PC-9 (cell line): ENCODE measurements at places on chromosomes 12 and 14. TPM values are rescaled to one million over a fixed set of nuclear protein-coding genes. Genes with fewer than 3 reads are reported as not detected.

DNA sequence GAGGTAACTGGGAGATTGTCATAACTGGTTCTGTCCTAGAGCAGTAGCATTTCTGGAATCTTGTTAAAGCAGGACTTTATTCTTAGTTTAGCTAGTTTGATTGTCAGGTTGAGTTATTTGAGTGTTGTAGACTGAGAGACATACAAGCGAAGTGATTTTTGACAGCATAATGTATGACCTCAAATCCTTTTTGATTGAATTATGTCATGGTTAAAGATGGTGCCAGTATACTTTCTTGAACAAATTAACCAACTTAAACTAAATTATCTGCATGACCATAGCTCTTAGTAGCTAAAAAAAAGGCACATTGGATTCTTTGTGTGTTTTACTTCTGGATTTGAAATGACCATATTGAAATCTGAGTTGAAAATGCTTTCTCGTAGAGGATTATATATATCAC, 626.6 kb downstream of the TMTC2 start:
- DNase-seq = no peak

The TMEM119 gene
- not detected in 2 replicates for total RNA-seq

The TPPP2 gene
- not detected in 2 replicates for total RNA-seq

The TAS2R8 gene
- total RNA-seq = not detected in 2 replicates

DNA sequence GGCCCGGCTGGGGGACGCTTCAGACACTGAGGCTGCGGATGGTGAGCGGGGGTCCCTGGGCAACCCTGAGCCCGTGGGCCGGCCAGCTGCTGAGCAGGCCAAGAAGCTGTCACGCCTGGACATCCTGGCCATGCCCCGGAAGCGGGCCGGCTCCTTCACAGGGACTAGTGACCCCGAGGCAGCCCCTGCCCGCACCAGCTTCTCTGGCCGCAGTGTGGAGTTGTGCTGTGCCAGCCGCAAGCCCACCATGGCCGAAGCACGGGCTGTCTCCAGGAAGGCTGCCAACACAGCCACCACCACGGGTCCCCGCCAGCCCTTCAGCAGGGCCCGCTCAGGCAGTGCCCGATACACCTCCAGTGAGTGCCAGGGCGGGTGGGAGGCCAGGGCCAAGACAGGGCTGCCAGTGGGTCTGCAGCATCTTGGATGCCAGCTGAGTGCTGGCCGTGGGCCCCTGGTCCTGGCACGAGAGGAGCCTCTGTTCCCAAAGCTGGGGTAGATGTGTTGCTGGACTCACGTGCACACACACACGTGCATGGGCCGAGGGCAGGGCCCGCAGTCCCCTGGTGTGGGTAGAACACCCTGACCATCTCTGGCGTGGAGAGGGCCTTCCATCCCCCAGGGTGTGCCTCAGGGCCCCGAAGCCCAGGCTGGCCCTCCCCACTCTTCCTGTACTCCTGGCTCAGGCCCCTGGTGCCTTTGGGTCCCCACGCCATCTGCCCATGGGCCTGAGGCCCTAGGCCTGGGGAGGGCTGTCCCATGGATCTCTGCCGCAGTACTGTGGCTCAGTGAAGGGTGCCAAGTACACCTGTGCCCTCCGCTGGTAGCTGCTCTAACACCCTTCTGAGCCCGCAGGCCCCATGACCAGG, 22.8 kb downstream of the CEP170B start:
- DNase-seq = no peak

GRCh38 chr12:1470051-1470450, 124.3 kb downstream of the FBXL14 start:
- DNase-seq = no peak

DNA sequence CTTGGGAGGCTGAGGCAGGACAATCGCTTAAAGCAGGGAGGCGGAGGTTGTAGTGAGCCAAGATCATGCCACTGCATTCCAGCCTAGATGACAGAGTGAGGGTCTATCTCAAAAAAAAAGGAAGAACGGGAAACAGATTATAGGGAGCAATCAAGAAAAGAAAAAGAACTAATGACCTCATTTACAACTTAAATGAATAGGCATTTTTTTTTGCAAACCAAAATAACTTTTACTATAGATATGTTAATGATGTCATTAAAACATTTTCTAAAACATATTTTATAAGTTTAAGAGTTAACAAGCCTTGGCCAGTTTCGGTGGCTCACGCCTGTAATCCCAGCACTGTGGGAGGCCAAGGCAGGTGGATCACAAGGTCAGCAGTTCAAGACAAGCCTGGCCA, 6.8 kb upstream of the RESF1 start:
- no peak for DNase-seq

- no peak for DNase-seq
Measured at GRCh38 chr14:94702629-94703028, 67.3 kb downstream of the GSC start.

GRCh38 chr12:85310456-85311076, 30.5 kb downstream of the ALX1 start:
- no peak for DNase-seq

The PPTC7 gene
- total RNA-seq = 16.0 and 18.3 TPM in 2 replicates

GRCh38 chr14:52312931-52313355, 1.2 kb upstream of the PTGER2 start:
- no peak for DNase-seq

- no peak for DNase-seq
Measured at GRCh38 chr12:101823891-101824290, 6.9 kb downstream of the GNPTAB start.

DNA sequence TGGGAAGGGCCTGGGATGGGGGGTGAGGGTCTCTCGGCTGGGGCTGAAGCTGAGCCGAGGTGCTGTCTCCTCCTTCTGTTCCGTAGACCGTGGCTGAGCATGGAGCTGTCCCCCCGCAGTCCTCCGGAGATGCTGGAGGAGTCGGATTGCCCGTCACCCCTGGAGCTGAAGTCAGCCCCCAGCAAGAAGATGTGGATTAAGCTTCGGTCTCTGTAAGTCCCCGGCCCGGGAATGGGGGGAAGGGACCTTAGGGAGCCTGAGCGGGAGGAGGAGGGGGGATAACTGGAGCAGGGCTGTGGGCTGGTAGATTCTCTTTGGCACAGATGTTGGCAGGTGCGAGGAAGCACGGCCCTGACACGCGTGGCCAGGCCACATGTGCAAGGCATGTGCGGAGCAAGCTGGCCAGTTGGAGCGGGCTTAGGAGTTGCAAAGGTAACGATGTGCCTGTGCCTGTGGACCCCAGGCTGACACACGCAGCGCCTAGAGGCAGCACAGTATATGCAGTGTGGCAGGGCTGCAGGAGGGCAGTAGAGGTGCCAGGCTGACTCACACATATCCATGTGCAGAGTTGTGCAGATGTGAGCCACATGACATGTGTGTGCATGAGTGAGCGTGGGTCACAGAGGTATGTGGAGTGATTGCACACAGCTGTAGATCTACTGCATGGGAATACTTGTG, 512 bp downstream of the PDE1B start:
- DNase-seq = no peak

DNA sequence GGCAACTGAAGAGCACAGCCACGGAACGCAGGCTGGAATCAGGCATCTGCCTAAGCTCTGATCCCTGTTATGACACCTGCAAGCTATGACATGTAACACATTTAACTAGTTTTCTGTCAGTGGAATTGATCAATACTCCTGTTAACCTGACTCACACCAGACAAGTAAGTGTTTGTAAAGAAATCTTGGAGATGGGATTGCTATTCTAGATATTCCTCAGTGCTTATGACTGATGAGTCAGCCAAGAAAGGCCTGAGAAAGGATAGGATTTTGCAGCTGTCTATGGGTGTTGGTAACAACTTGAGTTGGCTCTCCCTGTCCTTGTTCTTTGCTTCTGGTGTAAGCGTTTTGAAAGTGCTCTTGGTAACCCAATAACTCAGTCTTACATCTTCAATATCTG, 110.5 kb downstream of the GPR135 start:
- DNase-seq = peak; percentile 85

The AHNAK2 gene
- total RNA-seq = 30.8 and 38.9 TPM in 2 replicates

The GALNT16 gene
- total RNA-seq = 16.3 and 22.8 TPM in 2 replicates

- no peak for DNase-seq
Measured at GRCh38 chr14:97458255-97458654, 661.1 kb downstream of the VRK1 start.

- peak; percentile 26 for DNase-seq
Measured at GRCh38 chr14:67395876-67396189, 16.1 kb downstream of the PLEK2 start.

GRCh38 chr12:49098035-49098451, 3.4 kb upstream of the DHH start:
- no peak for DNase-seq

- no peak for DNase-seq
Measured at GRCh38 chr12:1702713-1703112, 11.8 kb downstream of the ADIPOR2 start.
